ENCODE measurements at places on chromosomes 4 and X. TPM values are rescaled to one million over a fixed set of nuclear protein-coding genes. Genes with fewer than 3 reads are reported as not detected.

Gene LEF1
- polyA plus RNA-seq = 0.65 TPM

Gene DKK2
- 2.3 TPM for polyA plus RNA-seq

Gene CCNA2
- polyA plus RNA-seq = 4.8 TPM

Gene GRIA3
- polyA plus RNA-seq = 287 TPM

Gene NDST3
- polyA plus RNA-seq = 0.59 TPM

Gene EIF2S3
- polyA plus RNA-seq = 36.2 TPM

Gene ELOVL6
- 70.1 TPM for polyA plus RNA-seq

Gene SOX3
- not detected for polyA plus RNA-seq

Gene GPR119
- polyA plus RNA-seq = not detected

Gene F8A2
- polyA plus RNA-seq = not detected

Gene FANCB
- polyA plus RNA-seq = not detected

Gene TMEM271
- 2.7 TPM for polyA plus RNA-seq

Gene DMD
- polyA plus RNA-seq = 98.4 TPM

Gene HSFX1
- polyA plus RNA-seq = not detected

Gene DHRSX
- polyA plus RNA-seq = 13.1 TPM

Gene SUPT20HL2
- not detected for polyA plus RNA-seq

Gene USP51
- polyA plus RNA-seq = 2.5 TPM

Gene AADAT
- 0.22 TPM for polyA plus RNA-seq

Gene TLL1
- polyA plus RNA-seq = 1.4 TPM

Gene SYN1
- 79.5 TPM for polyA plus RNA-seq

Gene GPRASP2
- polyA plus RNA-seq = 42.7 TPM

Gene SMIM14
- polyA plus RNA-seq = 106 TPM

Gene HGFAC
- polyA plus RNA-seq = not detected

Gene RELL1
- 1.1 TPM for polyA plus RNA-seq

Gene CLNK
- not detected for polyA plus RNA-seq

All from Purkinje cell (primary cell).